ENCODE measurements at places on chromosomes 4 and X.

DNA sequence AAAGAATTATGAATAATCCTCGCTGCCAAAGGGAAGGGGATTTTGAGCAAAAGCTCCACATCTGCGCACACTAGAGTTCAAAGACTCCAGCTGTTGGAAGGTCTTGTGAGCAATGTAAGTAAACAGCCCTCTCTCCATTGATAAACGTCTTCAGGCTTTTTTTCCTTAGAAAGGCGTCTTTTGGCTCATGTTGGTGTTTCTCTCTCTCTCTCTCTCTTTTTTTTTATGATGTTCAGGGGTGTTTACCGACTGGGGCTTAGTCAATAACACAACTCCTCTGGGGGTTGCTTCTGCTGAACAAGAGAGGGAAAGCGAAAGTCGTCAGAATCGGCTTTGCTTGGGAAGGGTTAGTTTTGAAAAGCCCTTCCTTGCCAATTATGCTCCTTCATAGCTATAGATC, 53.2 kb upstream of the C1QTNF7 start:
- DNase-seq = no peak

GRCh38 chrX:16517039-16517605, 132.8 kb upstream of the S100G start:
- DNase-seq = no peak

- DNase-seq = no peak
Observed at GRCh38 chr4:83772685-83773084, 236.8 kb downstream of the GPAT3 start.

- no peak for DNase-seq
Observed at GRCh38 chrX:140064993-140065392, 99.7 kb upstream of the CXorf66 start.

DNA sequence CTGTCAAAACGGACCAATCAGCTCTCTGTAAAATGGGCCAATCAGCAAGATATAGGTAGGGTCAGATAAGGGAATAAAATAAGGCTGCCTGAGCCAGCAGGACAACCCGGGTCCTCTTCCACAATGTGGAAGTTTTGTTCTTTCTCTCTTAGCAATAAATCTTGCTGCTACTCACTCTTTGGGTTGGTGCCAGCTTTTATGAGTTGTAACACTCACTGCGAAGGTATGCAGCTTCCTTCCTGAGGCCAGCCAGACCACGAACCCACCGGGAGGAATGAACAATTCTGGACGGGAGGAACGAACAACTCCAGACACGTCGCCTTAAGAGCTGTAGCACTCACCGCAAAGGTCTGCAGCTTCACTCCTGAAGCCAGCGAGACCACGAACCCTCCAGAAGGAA, 287.8 kb downstream of the RAPGEF2 start:
- DNase-seq = peak; percentile 75

- no peak for DNase-seq
Observed at GRCh38 chrX:50381729-50382415, 88.8 kb downstream of the DGKK start.

DNA sequence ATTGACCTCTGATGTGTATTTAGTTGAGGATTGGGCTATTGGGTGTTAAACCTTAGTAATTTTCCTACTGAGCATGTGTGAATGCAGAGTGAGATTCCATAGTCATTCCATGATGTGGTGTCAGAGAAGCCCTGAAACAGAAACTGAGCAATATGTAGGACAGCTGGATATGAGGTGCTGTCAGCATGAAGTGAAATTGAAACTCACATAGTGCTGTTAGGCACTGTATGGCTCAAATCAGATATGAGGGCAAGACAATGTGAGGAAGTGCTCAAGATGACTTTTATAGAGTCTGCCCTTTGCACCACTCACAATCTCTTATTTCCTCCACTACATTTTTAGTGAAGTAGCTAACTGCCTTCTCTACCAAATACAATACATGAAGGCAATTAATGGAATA, 188.3 kb downstream of the SH3BGRL start:
- no peak for DNase-seq

GRCh38 chr4:38560340-38560739, 103.7 kb upstream of the KLF3 start:
- no peak for DNase-seq

DNA sequence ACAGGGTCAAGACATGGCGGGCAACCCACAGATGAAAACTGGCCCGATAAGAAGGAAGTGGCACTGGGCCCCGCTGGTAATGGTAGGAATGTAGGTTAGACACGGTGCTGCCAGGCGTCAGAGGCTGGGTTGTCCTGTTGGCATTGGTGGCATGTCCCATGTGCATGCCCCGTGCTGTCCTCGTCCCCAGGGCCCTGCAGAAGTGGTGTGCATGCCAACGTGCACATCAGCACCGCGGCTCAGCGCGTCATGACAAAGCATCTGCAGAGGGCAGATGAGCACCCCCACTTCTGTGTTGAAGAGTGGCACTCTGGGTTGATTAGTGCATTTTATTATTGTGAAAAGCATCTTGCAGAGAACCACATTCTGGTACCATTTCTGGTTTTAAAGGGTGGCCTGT, 35.6 kb downstream of the NELFA start:
- DNase-seq = no peak

DNA sequence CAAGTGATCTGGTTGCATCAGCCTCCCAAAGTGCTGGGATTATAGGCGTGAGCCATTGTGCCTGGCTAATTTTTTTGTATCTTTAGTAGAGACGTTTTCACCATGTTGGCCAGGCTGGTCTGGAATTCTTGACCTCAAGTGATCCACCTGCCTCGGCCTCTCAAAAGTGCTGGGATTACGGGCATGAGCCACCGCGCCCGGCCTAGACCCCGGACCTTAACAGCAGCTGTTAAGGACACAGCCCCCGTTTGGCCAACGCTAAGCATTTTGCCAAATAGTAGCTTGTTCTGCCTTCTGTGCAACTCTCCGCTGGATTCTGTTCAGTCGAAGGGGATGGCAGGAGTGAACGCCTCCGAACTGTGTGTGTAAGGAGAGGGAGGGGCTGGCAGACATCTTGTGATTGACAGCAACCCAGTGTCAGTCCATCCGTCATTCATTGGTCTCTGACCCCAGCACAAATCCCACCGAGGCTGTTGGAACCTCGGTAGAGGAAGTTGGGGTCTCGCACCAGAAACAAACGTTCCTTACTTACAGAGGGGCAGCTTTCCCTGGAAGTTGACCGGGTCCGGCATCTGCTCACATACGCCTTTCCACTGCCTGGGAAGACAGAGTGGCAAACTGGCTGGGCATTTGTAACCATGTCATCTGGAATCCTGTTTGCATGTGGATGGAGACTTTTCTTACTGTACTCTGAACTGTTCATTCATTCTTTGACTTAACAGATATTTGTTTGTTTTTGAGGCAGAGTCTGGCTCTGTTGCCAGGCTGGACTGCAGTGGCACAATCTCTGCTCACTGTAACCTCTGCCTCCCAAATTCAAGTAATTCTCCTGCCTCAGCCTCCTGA, 69.4 kb downstream of the TRAPPC11 start:
- DNase-seq = no peak

- no peak for DNase-seq
Observed at GRCh38 chrX:114051667-114052315, 532.1 kb upstream of the HTR2C start.

DNA sequence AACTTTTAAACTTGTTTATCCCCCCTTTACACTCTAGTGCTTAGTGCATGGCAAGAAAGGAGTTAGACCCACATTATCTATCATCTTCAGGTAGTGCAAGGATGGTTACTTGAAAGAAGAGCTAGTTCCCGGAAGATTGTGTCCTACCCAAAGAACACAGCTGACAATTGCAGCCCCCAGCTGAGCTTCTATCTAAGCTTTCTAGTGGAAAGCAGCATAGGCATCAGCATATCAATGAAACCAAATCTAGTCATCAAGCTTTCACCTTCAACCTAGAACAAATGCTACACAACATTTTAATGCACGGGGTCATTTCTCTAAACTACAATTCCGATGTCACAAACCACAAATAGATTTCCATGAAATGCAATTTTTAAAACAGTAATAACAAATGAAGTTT, 88.9 kb upstream of the TFDP3 start:
- no peak for DNase-seq

GRCh38 chr4:112982680-112983079, 66.8 kb upstream of the ANK2 start:
- DNase-seq = no peak

- no peak for DNase-seq
Observed at GRCh38 chr4:56251556-56251955, 135.7 kb downstream of the AASDH start.

DNA sequence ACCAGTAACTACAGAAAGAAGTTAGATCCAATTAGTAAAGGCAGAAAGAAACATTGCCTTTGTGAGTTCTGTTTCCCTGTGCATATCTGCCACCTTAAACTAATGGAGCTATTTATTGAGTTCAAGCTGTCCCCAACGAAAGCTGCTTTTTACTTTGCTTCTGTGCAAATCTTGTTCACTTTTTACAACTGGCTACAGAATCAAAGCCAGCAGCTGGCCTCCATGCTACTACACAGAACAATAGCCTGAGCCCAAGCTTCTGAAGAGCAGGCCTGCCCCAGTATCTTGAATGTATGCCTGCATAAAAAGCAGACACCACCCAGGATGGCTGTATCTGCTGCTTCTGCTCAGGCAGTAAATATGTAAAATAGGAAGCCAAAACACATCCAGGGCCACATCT, 28.1 kb downstream of the ANK2 start:
- DNase-seq = no peak

DNA sequence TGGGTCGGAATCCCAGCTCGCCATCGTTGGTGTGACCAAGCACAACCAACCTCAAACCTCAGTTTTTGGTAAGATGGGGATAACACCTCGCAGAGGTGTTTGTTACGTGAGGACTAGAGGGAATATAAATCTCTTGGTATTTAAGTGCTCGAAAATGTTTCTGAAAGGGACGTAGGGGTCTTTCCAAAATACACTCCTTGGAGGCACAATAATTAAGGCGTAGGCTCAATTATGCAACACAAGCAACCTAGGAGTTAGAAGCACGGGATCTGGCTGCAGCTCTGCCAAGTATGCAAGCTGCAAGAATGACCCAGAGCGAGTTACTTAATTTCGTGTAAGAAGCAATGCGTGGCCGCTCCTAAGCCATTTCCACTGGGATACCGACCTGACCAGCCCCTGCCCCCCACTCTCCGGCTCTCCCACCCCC, 552 bp downstream of the ADH5 start:
- DNase-seq = peak; percentile 62

- DNase-seq = no peak
Observed at GRCh38 chrX:119158226-119158625, 30.6 kb upstream of the KIAA1210 start.

DNA sequence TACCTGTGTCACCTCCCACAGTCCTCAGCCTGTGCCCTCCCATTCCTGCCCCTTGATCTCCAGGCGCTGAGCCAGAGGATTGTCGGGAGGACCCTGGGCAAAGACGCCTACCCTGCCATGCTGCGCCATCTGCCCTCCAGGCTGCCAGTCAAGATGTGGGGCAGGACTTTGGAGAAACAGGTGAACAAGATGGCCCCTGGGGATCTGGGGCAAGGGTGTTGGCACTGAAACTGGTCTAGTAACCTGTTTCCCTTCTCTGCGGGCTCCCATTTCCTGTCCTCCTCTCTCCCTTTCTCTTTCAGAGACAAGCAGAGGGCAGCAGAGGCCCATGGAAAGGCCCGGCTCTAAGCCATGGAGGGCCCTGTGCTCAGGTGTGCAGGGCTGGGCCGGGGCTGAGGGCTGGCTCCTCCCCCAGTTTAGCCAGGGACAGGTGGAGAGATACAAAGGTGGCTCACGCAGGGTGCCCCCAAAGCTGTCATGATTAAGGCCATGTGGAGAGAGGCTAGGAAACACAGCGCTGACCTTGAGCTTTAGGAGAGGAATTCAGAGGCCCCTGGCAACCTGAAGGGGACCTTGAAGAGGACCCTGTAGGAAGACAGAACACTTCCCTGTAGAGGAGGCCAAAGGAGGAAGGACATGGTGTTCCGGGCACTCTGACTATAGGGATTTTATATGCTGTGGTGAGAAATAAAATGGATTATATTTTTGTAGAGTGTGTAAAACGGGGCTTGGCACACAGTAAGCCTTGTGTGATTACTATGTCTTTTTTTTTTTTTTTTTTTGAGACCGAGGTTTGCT, at the start of gene GLOD5:
TSS of gene GLOD5 (plus strand) at position 74 of the 798 bp plus-strand sequence. CDS start at position 118, 44 bp downstream.
- DNase-seq = no peak

GRCh38 chr4:80219301-80220025, 22.2 kb downstream of the PRDM8 start:
- DNase-seq = no peak

GRCh38 chr4:140222171-140222570, 68.2 kb upstream of the MAML3 start:
- no peak for DNase-seq

GRCh38 chr4:2799224-2799911, 6.5 kb downstream of the SH3BP2 start:
- DNase-seq = no peak

- no peak for DNase-seq
Observed at GRCh38 chrX:146451136-146451535, 358.4 kb upstream of the CXorf51B start.

DNA sequence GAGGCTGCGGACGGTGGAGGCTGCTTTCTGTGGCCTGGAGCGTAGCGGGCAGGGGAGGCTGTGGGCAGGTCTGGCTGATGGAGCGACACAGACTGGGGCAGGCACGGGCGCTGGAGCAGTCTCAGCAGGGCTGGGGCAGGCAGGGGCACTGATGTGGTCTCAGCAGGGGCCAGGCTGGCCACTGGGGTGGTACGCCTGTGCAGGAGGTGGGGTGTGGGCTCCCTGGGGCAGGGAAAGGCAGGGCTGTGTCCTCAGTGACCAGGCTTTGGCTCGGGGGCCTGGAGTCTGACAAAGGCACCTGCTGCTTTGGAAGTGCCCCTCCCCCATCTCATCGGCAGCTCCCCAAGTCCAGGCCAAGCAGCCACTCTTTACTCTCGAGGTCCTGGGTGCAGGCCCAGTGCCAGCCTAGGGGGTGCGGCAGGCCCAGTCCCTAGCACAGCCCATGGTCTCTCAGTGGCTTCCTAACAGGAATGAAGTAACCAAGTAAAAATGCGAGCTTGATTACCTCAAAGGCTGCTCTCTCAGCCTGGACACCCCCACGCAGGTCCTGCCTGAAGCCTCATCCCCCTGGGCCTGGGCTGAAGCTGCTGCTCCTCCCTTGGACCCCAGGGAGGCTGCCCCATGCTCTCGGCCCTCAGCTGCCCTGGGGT, 55.5 kb downstream of the ADRA2C start:
- DNase-seq = no peak

DNA sequence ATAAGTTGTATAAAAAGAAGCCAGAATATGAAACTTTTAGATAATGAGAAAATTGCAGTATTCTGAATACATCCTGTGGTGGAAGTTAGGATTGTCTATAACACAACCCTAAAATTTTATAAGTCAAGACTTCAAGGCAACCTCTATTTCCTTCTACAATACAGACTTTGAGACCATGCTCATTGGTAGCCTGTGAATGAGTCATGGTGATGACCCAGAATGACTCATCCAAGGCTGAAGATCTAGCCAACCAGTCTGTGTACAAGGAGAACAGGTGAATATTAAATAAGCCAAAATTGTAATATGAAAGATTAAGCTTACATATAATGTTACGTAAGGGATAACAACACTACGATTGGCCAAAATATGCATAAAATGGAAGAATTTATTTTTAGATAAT, 475.9 kb upstream of the GALNT7 start:
- DNase-seq = no peak

GRCh38 chr4:173443121-173443520, 44.2 kb upstream of the SCRG1 start:
- DNase-seq = no peak
